ENCODE measurements at places on chromosomes 5 and 9.

GRCh38 chr5:25950681-25951080, 1087.7 kb downstream of the CDH9 start:
- no peak for DNase-seq

GRCh38 chr9:131394464-131395156, 724 bp downstream of the PRRC2B start:
- peak; percentile 39 for DNase-seq

- no peak for DNase-seq
These were observed 29.3 kb downstream of the GRAMD2B start for GRCh38 chr5:126452477-126452876.

DNA sequence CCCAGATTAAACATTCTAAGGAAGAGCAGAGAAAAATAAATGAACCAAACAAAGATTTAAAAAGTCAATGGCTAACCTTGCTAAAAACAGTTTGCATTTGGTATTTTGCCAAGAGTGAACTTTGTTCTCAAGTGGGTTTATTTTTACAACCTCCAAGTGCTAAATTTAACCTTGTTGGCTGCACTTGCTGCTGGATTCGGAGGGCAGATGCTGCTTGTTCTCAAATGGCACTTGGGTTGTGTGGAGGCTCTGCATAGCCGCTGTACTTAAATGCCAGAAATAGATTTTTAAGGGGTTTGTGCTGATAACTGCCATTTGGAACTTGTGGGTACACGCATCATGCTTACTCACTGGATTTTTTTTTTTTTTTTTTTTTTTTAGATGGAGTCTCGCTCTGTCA, 13.3 kb upstream of the SPATA24 start:
- no peak for DNase-seq

DNA sequence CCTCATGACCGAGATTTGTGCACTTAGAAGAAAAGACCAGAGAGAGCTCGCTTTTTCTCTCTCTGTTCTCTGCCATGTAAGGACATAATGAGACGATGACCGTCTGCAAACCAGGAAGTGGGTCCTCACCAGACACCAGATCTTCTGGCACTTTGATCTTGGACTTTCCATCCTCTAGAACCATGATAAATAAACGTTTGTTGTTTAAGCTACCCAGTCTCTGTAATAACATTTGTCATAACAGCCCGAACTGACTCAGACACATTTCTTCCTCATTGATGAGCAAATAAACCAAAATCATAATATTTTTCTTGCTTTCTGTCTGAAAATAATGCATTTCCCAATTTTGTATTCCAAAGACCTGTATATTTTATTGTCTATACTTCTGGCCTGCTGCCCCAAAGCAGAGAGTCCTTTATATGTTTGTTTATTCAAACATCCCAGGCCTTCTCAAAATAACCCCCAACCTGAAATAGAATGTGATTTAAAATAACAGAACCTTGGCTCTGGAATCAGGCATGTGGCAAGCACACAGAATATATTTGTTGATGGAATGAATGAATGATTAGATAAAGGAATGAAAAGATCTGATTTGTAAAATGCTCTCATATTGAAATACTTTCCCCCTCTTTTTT, 396.5 kb downstream of the ADGRV1 start:
- DNase-seq: no peak

GRCh38 chr5:16135506-16135905, 44.1 kb downstream of the MARCHF11 start:
- DNase-seq: no peak

- DNase-seq: no peak
These were observed 51.0 kb upstream of the IL17B start for GRCh38 chr5:149429839-149430721.

DNA sequence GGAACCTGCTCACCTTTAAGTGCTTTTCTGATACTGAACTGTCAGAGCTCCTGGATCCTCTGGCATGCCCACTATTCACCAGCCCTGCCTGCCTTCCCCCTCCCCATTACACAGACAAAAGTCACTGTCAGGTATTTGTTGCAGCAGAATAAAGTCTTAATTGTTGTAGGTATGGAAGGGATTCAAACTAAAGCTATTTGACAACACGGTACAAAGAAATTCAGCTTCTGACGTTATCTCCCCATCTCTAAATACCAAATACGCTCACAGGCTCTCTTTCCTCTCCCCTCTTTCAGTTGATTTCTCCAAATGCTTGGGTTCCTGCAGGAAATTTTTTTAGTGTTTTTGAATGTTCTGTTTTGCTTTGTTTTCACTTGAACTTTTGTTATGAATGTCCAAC, 9.3 kb upstream of the TGFBR1 start:
- DNase-seq: no peak

- no peak for DNase-seq
These were observed 46.1 kb upstream of the RNU6ATAC start for GRCh38 chr9:134210511-134210907.

- DNase-seq: no peak
These were observed 464.5 kb downstream of the RASEF start for GRCh38 chr9:82598241-82599039.

DNA sequence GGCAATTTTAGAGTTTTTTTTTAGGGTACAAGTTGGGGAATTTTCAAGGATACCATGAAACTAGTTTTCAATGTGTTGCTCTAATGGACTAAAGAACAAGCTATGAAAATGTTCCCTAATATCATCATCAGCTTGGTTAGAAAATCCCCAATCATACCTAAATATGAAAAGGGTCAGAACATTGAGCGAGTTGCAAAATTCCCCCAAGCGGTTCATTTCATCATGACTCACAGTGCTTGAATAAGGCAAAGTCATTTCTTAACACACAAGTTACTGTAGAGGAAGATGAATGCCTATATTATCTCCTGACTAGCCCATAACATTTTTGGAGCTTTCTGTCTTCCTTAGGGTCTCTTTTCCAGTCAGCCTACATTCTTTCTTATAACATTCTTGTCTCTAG, 62.7 kb downstream of the ST8SIA4 start:
- DNase-seq: peak; percentile 43

- DNase-seq: no peak
These were observed 7.9 kb upstream of the MED10 start for GRCh38 chr5:6386271-6386670.

DNA sequence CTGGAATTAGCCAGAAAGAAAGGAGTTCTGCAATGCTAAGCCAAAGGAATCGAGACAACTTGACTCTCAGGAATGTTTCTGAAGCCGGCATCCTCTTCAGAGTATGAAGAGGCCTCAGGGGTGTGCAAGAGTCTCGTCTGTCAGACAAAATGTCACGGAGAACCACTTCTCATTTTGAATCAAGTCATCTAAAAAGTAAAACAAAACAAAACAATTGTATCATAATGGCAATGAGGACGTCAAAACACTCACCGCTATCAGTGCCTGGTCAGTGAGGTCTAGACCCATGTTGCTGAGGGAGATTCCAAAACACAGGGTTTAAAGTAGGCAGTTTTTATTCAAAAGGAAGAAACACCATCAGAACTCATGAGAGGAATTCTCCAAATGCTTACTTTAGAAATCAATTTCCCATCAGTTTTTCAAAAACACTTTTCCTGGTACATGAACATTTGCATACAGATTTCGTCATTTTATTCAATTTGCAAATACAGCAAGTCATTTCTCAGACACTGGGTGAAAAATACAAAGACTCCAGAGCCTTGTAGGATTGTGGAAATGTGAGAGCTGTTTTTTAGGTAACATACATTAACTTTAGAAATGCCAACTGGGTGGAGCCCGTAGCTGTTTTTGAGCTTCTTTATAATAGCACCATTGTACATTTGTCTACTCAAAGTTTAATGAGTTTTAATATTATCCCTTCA, 89.5 kb upstream of the MAP3K1 start:
- DNase-seq: no peak

DNA sequence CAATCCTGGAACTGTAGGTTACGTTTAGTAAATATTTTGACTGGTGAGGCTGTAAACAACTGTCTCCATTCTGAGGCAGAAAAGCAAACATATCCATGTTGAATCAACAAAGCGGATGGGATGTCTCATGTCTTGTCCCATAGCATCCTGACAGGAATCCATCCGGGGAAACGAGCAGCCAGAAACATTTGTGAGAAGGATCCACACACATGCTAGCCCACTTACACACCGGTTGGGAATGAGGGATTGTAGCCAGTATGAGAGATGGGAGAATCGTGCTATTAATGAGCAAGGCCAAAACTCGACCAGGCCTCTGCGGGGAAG, 117.5 kb downstream of the FSTL4 start:
- DNase-seq: no peak

- DNase-seq: no peak
These were observed 27.9 kb downstream of the USP20 start for GRCh38 chr9:129863059-129863690.

DNA sequence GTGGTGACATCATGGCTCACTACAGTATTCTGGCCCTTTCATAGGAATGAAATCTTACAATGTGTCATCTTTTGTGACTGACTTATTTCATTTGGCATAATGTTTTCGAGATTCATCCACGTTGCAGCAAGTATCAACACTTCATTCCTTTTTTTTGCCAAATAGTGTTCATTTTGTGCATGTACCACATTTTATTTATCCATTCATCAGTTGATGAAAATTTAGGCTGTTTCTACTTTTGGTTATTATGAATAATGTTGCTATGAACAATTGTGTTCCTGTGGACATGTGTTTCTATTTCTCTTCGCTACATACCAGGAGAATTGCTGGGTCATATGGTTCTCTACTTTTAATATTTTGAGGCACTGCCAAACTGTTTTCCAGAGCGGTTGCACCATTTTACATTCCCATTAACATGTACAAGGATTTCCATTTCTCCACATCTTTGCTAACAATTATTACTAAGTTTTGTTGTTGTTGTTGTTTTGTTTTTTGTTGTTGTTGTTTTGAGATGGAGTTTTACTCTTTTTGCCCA, 43.5 kb downstream of the RMI1 start:
- no peak for DNase-seq

DNA sequence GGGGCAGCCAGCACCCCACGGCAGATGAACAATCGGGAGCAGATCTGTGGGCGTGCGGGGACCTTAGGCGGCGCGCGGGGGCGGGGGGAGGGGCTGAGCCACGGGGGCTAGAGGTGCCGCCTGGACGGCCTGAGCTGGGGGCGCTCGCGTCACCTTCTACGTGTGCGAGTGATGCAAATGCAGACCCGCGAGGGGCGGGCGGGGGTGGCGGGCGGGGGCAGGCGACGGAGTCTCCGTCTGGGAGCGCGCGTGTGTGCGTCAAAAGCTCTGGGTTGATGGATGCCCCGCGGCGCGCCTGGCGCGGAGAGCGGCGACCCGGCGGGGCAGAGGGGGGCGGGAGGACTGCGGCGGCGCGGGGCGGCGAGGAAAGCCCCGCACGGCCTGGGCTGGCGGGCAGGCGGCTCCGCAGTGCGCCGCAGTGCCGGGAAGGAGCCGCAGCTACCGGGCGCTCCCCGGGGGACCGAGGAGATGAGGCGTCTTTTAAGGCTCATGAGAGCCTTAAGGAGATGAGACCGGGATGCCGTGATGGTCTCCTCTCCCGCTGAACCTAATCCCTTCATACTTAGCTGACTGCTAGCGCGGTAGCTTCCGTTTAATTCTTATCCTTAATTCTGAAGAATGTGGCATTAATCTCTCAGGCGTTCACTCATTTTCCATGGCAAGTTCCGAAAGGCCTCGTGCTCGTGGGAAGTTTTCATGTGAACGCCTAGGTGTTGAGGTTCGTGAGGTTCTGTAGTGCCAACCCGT, 1.5 kb downstream of the SV2C start:
- no peak for DNase-seq

DNA sequence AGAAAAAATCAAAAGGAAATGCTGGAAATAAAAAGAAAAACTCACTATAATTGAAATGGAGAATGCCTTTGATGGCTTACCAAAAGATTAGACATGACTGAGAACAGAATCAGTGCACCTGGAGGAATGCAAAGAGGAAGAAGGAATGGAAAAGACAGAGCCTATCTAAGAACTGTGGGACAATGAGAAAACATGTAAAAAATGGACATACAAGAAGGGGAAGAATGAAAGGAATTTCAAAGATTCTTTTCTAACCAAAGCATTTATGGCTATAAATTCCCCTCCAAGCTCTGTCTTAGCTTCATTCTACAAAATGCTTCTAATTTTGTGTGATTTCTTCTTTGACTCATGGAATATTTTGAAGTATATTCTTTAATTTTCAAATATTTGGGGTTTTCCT, 47.5 kb upstream of the CLK4 start:
- DNase-seq: no peak

DNA sequence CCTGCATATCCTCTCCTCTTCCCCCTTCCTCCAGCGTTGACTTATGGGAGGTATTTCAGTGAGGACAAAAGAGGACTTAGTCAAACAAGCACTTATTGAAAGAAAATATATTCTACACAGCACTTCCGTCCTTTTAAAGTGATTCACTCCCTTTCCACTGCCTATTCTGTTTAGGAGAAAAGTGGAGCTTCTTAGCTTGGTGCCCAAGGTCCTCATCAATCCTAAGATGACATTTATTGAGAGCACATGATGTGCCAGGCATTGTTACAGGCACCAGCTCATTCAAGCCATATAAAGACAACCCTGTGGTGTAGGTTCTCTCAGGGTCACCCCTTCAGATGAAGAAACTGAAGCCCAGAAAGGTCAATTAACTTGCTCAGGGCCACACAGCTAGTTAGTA, 95.9 kb downstream of the KCNIP1 start:
- DNase-seq: no peak

DNA sequence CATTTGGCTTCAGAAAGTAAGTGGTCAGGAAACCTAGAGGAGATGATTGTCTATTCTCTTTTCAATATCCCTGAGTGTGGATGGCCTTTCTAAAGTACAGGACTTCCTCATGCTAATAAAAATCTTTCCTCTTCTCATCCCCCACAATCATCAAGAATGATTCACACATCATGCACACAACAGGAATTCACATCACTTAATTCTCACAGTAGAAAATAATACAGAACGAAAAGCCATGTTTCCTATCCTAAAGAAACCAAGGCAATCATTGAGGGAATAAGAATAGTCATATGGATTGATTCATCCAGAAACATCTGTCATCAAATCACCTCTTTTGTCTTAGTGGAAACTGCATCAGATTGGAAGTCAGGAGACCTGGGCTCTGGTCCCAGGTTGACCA, 203.1 kb upstream of the PIK3R1 start:
- DNase-seq: no peak

- DNase-seq: no peak
These were observed 265.6 kb downstream of the ZSWIM6 start for GRCh38 chr5:61597684-61598083.

DNA sequence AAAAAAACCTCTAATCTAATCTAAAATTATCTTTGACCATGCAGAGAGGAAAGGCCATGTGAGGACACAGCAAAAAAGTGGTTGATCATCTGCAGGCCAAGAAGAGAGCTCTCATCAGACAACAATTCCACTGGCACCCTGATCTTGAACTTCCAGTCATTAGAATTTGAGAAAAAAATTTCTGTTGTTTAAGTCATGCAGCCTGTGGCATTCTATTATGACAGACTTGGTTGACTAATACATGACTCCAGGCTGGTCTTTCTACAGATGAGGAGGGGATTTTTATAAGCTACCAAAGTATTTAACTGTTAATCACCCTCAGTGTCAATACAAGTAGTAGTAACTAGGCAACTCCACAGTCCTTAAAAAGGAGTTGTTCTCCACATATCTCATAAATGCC, 358.5 kb upstream of the RGMB start:
- no peak for DNase-seq

GRCh38 chr5:74311961-74312360, 328.6 kb downstream of the ENC1 start:
- DNase-seq: no peak
